BE2C (cell line): ENCODE measurements at places on chromosomes 3 and 15.

DNA sequence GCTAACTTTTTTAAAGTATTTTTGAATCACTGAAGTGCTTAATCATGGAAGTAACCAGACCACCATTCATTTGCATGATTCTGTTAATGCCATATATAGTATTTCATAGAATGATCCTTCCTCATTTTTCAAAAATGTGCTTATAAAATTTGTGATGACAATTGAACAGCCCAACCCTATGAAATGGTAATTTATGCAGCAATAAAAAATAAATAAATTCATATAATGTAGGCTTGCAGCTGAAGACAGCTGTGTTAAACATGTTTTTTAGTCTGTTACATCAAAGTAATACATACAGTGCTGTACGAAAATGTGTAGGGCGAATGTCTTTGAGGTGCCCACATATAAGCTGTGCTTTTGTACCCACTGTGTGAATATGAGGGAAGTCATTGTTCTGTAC lies 131.7 kb downstream of the FILIP1L start:
- DNase-seq = no peak

- DNase-seq = no peak
Observed at GRCh38 chr3:62144482-62144881, 228.9 kb downstream of the FEZF2 start.

DNA sequence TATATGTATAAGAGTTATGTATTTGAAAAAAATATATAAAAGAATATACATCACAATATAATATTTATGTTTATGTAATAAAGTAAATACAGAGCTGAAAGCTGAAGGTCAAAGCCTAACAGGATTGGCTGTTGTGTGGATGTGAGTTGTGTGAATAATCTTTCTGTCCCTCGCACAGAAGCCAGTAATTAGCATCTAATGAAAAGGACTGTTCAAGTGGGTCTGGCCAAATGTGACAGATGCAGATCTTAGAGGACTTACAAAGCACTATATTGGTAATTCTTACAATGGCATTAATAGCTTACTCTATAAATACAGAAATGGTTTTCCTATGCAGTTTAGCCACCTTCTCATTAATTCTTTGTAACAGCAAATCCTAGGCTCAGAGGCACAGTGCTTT lies 2.4 kb downstream of the MKRN3 start:
- no peak for DNase-seq

- no peak for DNase-seq
Observed at GRCh38 chr15:74124759-74125158, 5.6 kb upstream of the ISLR2 start.

GRCh38 chr15:32682569-32682968 lies 35.2 kb upstream of the GREM1 start:
- no peak for DNase-seq

- DNase-seq = no peak
Observed at GRCh38 chr3:52527732-52528585, 5.7 kb downstream of the NT5DC2 start.

GRCh38 chr3:53489787-53490458 lies 4.5 kb upstream of the CACNA1D start:
- no peak for DNase-seq

GRCh38 chr3:114624571-114625181 lies 330.8 kb downstream of the TIGIT start:
- DNase-seq = peak; percentile 91

- DNase-seq = no peak
Observed at GRCh38 chr3:125316246-125316645, 58.9 kb downstream of the ZNF148 start.

DNA sequence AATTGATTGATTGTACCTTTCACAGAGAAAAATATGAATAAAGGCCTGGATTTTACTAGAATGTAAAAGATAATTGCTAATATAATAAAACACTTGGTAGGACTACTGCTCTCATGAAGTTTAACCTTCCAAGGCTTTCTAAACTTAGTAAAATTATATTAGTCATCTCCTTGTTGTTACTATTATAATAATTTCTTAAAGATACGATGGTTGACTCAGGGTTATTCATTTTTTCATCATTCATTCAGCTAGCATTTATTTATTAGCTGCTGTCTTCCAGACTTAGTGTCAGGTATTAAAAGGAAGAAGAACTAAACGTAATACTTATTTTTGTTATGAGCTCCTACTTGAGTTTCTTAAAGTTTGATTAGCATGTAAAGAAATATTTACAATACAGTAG lies 771.6 kb upstream of the NR2F2 start:
- no peak for DNase-seq
